ENCODE measurements at places on chromosomes 2 and 18.

GRCh38 chr2:138615257-138615656 is 113.7 kb downstream of the SPOPL start:
- DNase-seq: peak; percentile 5

GRCh38 chr2:235587202-235587601 is 93.4 kb downstream of the AGAP1 start:
- DNase-seq: no peak

- DNase-seq: no peak
Measured at GRCh38 chr18:32771871-32772580, 797 bp downstream of the KLHL14 start.

- DNase-seq: peak; percentile 61
Measured at GRCh38 chr2:65232636-65233035, 5.0 kb downstream of the ACTR2 start.

- DNase-seq: no peak
Measured at GRCh38 chr2:147214914-147215313, 629.9 kb upstream of the ACVR2A start.

DNA sequence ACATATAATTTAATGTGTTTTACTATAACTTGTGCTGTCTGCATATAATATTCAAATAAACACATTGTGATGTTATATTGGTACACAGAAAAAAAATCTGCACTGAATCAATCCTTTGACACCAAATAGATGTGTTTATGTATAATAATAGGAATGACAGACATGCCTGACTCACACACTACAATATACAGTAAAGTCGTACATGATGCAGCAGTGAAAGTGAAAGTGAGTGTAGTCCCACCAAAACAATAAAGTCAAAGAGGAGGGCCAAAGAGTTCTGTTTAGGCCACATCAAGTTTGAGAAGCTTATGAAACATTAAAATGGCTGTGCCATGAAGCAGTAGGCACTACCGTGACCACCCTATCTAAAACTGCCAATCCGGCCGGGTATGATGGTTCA is 8.2 kb upstream of the RBM44 start:
- no peak for DNase-seq

DNA sequence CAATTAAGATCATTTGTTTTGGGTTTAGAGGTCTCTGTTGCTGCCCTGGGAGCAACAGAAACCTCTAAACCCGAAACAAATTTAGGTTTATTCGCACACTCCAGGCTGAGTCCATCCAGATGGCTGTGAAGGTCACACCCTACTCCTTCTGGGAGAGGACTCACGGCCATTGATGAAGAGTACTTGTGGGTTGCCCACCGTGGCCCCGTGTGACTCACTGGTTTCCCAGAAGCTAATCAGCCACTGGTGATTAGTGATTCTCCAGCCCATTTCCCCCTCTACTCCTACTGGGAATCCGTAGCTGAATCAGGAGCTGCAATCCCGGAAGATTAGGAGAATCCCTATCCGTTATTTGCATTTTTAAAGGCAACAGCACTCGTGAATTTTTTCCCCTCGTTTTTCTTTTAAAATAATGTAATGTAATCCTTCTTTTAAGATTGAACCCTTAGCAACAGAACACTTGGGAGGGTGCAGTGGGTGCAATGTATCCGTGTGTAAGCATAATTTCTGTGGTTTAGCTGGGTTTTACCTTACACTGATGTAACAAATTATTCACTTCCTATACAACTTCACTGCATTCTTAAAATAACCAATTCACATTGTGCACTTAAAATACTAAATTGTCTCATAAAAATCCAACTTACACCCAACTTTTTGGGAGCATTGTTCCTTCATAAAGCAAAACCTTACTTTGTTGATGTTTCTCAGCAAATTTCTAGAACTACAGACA is 27.5 kb upstream of the EPAS1 start:
- no peak for DNase-seq

Measured in AG04449 (cell line).